Endothelial cell of umbilical vein (primary cell): ENCODE measurements at places on chromosomes 2 and 18.

GRCh38 chr2:115364093-115364492, 921.7 kb downstream of the DPP10 start:
- no peak for DNase-seq

GRCh38 chr2:52532956-52533355, 1234.6 kb upstream of the CHAC2 start:
- no peak for DNase-seq

GRCh38 chr2:119713819-119714490, 35.0 kb downstream of the TMEM177 start:
- DNase-seq: no peak

GRCh38 chr2:46371854-46372253, 74.6 kb downstream of the EPAS1 start:
- no peak for DNase-seq

DNA sequence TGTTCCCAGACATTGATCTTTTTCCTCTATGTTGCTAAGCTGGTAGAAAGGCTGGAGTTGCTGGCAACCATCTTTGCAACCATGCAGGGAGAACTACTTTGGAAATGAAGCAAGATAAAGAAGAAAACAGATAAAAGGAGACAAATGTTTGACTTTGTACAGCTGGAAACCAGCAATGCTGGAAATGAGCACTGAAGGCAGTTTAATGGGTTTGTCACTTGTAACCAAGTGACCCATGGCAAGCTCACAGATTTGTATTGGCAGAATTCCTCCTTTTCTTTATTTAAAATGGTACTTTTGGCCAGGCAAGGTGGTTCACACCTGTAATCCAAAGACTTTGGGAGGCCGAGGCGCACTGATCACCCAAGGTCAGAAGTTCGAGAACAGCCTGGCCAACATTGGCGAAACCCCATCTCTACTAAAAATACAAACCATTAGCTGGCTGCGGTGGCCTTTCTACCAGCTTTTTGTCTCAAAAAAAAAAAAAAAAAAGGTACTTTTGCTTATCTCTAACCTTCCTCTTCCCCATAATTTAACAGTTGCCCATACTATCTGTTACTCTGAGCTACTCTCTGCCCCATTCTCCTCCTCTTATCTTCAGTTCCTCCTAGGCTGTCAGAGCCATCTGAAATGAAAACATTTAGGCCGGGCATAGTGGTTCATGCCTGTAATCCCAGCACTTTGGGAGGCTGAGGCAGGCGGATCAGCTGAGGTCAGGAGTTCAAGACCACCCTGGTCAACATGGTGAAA, 2.0 kb upstream of the BOLA3 start:
- no peak for DNase-seq
